ENCODE measurements at places on chromosomes 7 and 10. TPM values are rescaled to one million over a fixed set of nuclear protein-coding genes. Genes with fewer than 3 reads are reported as not detected.

CPA4 gene
- total RNA-seq: 0.99 TPM

ABCA13 gene
- total RNA-seq: 0.76 TPM

HECW1 gene
- 0.05 TPM for total RNA-seq

ZNF316 gene
- total RNA-seq: 8.0 TPM

AFAP1L2 gene
- 15.8 TPM for total RNA-seq

LDB3 gene
- 0.38 TPM for total RNA-seq

POR gene
- total RNA-seq: 44.6 TPM

LRRD1 gene
- 0.05 TPM for total RNA-seq

OR9A2 gene
- total RNA-seq: not detected

HOXA6 gene
- 0.33 TPM for total RNA-seq

FAM237B gene
- total RNA-seq: not detected

SGMS1 gene
- total RNA-seq: 25.5 TPM

TRIM50 gene
- 0.09 TPM for total RNA-seq

OR2AE1 gene
- not detected for total RNA-seq

UNCX gene
- total RNA-seq: 0.05 TPM

FGFR2 gene
- total RNA-seq: 13.3 TPM

TEX47 gene
- not detected for total RNA-seq

- no peak for DNase-seq
- no peaks in the 10 kb centered on the region for H3K36me3 ChIP-seq
- H3K4me3 ChIP-seq: no peak overlapping the region
- no peak overlapping the region for H3K27ac ChIP-seq
- H3K27me3 ChIP-seq: no peaks in the 10 kb centered on the region
These were observed 33.5 kb downstream of the ALOX5 start for GRCh38 chr10:45407542-45407941.

DNA sequence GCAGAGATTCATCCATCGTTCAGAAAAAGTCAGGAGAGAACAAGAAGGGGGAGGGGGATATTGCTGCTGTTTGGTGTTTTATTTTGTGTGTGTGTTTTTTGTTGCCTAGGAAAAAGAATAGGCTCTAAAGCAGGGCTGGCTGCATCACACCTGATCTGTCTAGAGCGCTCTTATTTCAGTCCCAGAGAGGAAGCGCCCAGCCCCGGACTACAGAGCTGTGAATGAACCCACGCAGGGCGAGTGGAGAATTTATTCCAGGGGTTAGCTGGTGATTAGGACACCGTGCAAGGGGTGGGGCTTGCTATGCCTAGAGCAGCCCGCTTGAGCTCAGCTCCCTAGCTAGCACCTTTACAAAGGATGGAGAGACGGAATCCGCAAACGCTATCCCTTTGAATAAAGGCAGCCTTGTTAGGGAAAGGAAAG is 621 bp upstream of the FAM13C start:
- no peak for DNase-seq
- peak overlapping the region; percentile 5 for H3K4me3 ChIP-seq

- H3K4me3 ChIP-seq: no peak overlapping the region
- H3K4me1 ChIP-seq: peaks cover 11% of the 10 kb centered on the region
- no peak overlapping the region for H3K27ac ChIP-seq
- no peaks in the 10 kb centered on the region for H3K36me3 ChIP-seq
These were observed 545 bp upstream of the AKR1E2 start for GRCh38 chr10:4825456-4825867.

DNA sequence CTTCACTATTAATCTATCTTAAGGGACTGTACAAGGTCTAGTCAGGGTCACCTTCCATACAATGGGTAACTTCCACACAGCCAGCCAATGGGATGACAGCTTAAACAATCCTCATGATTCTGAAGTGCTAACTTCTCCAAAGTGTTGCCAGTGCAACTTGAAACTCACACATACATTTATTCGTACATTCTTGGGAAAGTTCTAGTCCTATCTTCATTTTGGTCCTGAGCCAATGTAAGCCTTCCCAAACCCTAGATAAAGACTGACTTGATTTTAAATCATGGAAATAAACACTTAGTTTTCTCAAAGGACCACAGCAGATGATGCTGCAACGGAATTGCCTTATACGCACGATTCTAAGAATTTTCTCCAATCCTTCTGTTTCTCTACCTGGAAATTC is 117.5 kb upstream of the COL1A2 start:
- no peak overlapping the region for H3K4me3 ChIP-seq
- no peak for DNase-seq
- no peaks in the 10 kb centered on the region for H3K36me3 ChIP-seq
- no peaks in the 10 kb centered on the region for H3K4me1 ChIP-seq
- no peaks in the 10 kb centered on the region for H3K27me3 ChIP-seq

DNA sequence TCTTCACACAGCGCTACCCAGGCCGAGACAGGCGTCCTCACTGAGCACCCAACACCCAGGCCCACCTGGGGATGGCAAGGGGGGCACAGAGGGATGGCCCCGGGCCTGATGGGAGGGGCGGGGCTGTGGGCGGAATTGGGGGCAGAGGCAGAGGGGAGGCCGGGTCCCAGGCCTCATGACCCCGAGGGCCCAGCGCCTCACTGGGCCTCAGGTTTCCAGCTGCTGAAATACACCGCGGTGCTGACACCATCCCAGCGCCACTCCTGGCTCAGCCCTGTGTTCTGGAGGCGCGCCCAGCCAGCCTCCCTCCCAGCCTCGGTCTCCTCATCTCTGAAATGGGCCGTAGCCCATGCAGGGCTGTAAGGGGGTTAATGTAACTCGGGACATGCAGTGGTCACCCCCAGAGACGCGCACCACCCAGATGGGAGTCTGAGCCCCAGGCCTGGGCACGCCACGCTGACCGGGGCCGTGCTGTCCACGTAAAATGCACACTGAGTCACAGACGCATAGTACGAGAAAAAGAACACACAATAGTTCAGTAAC is 82.3 kb downstream of the UNCX start:
- no peaks in the 10 kb centered on the region for H3K4me1 ChIP-seq
- H3K27me3 ChIP-seq: no peaks in the 10 kb centered on the region
- no peak overlapping the region for H3K27ac ChIP-seq
- H3K4me3 ChIP-seq: no peak overlapping the region
- DNase-seq: no peak

DNA sequence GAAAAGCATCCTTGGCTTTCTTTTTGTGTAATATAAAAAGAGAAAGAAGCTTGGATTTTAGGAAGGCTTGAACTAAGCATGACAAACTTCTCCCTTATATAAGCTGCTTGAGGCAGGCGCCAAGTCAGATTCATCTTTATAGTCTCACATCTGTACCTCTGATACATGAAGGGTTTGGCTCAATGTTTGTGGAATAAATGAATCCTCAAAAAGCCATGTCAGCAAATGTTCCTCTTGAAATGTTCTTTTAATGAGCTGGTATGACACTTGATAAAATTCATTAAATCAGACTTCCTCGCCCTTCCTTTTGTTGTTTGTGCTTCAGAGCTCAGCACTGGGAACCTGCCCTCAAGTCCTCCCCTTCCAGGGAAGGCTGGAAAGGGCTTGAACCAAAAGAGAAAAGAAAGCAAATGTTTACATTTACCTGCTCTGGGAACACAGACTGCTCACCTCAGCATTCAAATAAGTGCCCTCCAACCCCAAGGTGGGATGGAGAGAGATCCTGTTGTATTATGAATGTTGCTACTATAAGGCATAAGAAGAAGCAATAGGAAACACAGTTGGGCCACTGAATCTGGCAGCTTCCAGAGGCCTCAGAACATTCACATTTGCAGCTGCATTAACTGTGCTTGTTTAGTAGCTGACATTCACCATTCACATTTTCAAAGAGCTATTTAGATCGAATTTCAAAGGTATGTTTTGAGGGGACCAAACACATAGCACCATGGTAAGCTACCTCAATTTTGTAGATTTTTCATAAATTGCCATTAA is 212.6 kb downstream of the CACNA2D1 start:
- H3K4me1 ChIP-seq: no peaks in the 10 kb centered on the region
- no peak overlapping the region for H3K27ac ChIP-seq
- no peaks in the 10 kb centered on the region for H3K27me3 ChIP-seq
- H3K4me3 ChIP-seq: no peak overlapping the region
- H3K36me3 ChIP-seq: no peaks in the 10 kb centered on the region

GRCh38 chr10:118523775-118524174 is 71.7 kb downstream of the PRLHR start:
- no peaks in the 10 kb centered on the region for H3K4me1 ChIP-seq
- H3K27me3 ChIP-seq: no peaks in the 10 kb centered on the region
- H3K36me3 ChIP-seq: no peaks in the 10 kb centered on the region
- no peak for DNase-seq
- H3K4me3 ChIP-seq: no peak overlapping the region

DNA sequence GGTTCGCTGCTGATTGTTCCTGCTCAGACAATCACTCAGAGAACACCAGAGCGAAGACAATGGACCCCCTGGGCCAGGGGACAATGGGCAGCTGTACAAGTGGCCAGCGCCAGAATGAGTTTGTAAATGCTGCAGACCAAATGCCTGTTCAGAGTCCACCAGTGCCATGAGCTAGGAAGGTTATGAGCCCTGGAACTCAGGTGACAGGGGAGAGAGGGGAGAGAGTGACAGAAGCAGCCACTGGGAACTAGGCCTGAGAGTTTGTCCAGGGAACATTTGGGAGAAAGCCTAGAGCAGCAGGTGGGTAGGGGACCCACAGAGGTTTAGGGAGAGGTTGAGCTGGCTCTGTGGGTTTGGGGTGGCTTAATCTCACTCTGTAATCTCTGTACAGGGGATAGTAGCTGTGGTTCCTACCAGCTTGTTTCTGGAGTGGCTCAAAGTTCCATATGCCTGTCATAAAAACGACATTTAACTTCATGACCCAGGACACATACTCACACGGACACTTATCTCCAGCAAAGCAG is 60.4 kb downstream of the C10orf105 start:
- no peak overlapping the region for H3K4me3 ChIP-seq
- H3K4me1 ChIP-seq: peaks cover 2% of the 10 kb centered on the region
- no peak overlapping the region for H3K27ac ChIP-seq
- H3K36me3 ChIP-seq: no peaks in the 10 kb centered on the region

GRCh38 chr10:14487488-14487883 is 156.8 kb upstream of the FRMD4A start:
- no peak overlapping the region for H3K27ac ChIP-seq
- no peaks in the 10 kb centered on the region for H3K36me3 ChIP-seq
- DNase-seq: no peak
- H3K27me3 ChIP-seq: peaks cover 3% of the 10 kb centered on the region
- H3K4me3 ChIP-seq: no peak overlapping the region
- no peaks in the 10 kb centered on the region for H3K4me1 ChIP-seq

GRCh38 chr7:138755842-138756590 is 41.8 kb upstream of the TMEM213 start:
- H3K4me3 ChIP-seq: no peak overlapping the region
- H3K4me1 ChIP-seq: peaks cover 34% of the 10 kb centered on the region
- DNase-seq: no peak
- no peaks in the 10 kb centered on the region for H3K36me3 ChIP-seq

DNA sequence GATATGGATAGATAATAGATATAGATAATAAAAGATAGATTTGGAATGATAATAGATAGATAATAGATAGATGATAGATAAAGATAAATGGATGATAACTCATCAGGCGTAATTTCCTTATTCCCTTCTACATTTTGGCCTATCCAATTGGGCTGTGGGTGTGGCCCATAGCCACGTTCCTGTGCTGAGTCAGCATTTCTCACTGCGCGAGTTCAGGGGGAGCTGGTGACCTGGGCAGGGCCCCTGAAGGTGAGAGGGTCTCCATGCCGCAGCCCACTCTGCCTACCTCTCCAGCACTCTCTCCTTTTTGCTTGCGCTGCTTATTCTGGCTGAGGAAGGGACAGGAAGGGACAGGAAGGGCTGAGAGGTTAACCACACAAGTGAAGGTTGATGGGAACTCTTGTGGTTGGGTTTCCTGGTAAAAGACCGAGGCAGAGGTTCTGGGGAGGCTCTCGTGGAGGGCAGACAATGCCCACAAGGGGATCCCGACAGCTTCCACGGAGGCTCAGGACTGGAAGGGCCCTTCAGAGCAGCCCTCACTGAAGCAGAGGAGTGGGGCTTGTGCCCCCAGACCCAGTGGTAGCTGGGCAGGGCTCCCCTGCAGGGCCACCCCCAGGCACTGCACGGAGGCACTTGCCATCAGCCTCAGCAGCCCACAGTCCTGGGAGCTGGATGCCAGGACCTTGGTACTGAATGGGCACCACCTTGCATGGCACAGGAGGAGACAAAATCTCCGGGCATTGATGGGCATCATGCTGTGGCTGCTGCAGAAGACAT is 247.3 kb upstream of the PITRM1 start:
- H3K4me3 ChIP-seq: no peak overlapping the region
- H3K36me3 ChIP-seq: no peaks in the 10 kb centered on the region
- peaks cover 7% of the 10 kb centered on the region for H3K4me1 ChIP-seq

DNA sequence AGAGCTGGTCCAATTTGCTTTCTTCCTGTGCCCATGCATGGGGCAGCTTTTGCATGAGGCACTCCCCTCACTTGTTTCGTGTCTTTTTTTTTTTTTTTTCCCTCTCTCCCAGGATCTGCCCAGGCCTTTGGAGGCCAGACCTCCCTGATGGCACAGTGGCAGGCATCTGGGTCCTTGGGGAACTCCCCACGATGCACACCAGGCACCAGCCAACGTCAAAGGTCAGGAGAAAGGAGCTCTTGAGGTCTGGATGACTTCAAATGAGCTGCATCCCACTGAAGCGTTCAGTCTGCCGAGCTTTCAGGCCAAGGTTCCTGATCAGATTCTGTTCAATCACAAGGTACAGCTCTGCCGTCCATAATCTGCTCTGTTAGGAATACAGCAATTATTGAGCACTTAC is 97.2 kb upstream of the CARD11 start:
- no peak for DNase-seq
- no peak overlapping the region for H3K27ac ChIP-seq
- no peak overlapping the region for H3K4me3 ChIP-seq

DNA sequence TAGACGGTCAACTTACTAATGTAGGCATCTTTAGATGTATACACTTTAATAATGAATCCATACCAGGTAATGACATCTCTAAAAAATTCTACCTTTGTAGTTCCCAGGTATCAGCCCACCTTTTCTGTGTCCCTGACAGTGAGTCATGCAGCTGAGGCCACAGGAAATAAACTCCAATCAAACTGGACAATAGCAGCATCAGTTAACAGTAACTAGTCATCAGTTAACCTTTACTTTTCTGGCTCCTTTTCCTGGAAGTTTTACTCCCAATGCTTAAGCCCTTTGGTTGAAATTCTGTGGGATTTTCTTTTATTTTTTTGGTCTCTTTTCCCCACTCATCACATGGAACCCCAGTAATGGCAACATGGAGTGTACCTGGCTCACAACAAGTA is 617.6 kb downstream of the SORCS3 start:
- H3K4me1 ChIP-seq: no peaks in the 10 kb centered on the region
- no peaks in the 10 kb centered on the region for H3K36me3 ChIP-seq
- no peak overlapping the region for H3K27ac ChIP-seq

- H3K36me3 ChIP-seq: no peaks in the 10 kb centered on the region
- no peak overlapping the region for H3K27ac ChIP-seq
- no peaks in the 10 kb centered on the region for H3K27me3 ChIP-seq
- no peak overlapping the region for H3K4me3 ChIP-seq
These were observed 4.7 kb downstream of the MICALL2 start for GRCh38 chr7:1454542-1454941.
